Natural killer cell treated with Interleukin-12 subunit alpha and Interleukin-12 subunit beta and Interleukin-15 and Interleukin-18, amount 100 ng/mL, for 72 hours (primary cell): ENCODE measurements at places on chromosomes 12 and 14. TPM values are rescaled to one million over a fixed set of nuclear protein-coding genes. Genes with fewer than 3 reads are reported as not detected.
A peak's percentile ranks its signal among the peaks of the same experiment; 100 is the strongest.

DNA sequence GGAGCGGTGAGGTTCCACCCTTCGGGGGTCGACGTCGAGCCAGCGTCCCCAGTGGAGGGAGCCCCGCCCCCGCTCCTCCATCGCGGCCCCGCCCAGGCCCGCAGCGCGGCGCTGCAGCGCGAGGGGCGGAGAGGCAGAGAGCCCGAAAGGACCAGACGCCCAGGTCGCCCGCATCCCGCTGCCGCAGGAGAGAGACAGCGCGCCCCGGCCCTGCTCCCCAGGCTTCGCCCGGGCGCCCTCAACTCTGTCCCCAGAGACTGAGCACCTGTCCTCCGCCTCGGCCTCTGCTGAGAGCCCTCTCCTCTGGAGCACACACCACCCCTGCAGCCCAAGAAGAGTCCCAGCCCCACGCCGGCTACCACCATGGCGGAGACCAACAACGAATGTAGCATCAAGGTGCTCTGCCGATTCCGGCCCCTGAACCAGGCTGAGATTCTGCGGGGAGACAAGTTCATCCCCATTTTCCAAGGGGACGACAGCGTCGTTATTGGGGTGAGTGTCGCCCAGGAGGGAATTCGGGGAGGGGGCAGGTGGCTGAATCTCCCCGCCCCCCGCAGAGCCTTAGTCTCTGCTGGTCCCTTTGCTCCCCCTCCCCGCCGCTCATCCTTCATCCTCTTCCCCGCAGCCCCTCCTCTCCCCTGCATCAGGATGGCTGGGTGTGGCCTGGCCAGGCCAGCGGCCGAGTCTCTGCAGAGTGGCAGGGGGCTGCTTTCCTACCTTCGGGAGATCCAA is at the start of gene KIF5A:
Gene KIF5A, plus strand, starts transcription at position 136 of the 732 bp plus-strand sequence. Its CDS starts 228 bp downstream, at position 364.
- peak; percentile 68 for DNase-seq

GRCh38 chr12:111434680-111435338 is 29.1 kb downstream of the SH2B3 start:
- peak; percentile 78 for DNase-seq

CMA1 gene
- not detected for total RNA-seq

SERPINA9 gene
- total RNA-seq, result not detected

FAM161B gene
- 3.8 TPM for total RNA-seq
